ENCODE measurements at places on chromosomes 6 and 20.

- no peak for DNase-seq
These were observed 15.5 kb downstream of the RARS2 start for GRCh38 chr6:87574237-87574804.

DNA sequence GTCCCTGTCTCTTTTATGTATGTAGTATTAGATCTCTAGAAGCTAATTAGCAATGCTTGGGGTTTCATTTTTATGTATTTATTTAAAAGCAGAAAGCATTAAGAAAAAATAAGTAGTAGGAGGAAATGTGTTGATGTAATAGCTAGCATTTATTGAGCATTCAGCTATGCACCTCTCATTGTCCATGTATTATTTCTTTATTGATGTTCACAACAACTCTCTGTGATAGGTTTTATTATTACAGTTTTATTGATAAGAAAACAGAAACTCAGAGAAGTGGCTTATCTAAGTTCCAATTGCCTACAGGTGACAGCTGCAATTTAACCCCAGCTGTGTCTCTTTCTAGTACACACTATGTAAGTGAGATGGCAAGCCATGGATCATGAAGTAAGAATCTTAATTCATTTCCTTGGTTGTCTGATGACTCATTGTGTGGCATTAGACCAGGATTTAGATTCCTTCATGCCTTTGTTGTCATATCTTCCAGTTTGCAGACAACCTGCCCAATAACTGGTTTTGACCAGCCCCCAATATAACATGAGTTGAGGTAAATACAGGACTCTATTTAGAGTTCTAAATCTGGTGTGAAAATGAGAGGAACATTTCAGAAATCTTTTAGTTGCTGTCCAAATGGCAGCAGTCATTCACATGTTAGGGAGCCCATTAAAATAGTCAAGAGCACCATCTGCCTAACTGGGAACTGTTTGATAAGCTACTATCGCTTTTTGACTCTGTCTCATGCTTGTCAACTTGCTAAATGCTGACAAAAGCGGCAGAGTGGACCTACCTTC lies 170.8 kb upstream of the PHACTR1 start:
- DNase-seq, result no peak

- DNase-seq, result peak; percentile 59
These were observed at the start of gene NPBWR2 for GRCh38 chr20:64106981-64107735. NPBWR2 (minus strand) TSS chr20:64107565; CDS start chr20:64106831, 734 bp downstream.

- no peak for DNase-seq
These were observed 183.3 kb downstream of the FOXC1 start for GRCh38 chr6:1792989-1793388.

- DNase-seq, result no peak
These were observed 142.9 kb downstream of the TFAP2B start for GRCh38 chr6:50961611-50962010.
